ENCODE measurements at places on chromosomes 11 and 22.

- H3K4me1 ChIP-seq, result peaks cover 31% of the 10 kb centered on the region
- H3K27ac ChIP-seq, result no peak overlapping the region
- H3K36me3 ChIP-seq, result no peaks in the 10 kb centered on the region
- no peak for DNase-seq
- no peak overlapping the region for H3K4me3 ChIP-seq
Measured at GRCh38 chr11:12075822-12076821, 34.3 kb upstream of the MICAL2 start.

DNA sequence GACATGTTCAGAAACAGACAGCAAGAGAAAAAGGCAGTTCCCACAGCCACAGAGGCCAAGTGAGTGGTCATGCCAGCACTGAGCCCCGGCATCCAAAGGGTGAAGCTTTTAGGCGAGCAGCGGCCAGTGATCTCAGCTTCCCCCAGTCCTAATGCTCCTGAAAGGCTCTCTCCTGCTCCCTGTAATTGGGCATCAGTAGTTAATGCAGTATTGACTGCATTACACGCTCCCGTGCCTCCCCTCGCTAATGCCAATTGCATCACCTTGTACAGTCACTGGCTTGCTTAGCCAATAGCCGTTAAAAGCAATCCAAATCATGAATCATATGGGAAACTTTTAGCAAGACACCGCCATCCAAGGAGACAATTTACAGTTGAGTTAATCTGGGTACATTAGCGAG lies 4.9 kb downstream of the LMO1 start:
- DNase-seq, result peak; percentile 66
- H3K27ac ChIP-seq, result no peak overlapping the region
- H3K27me3 ChIP-seq, result no peaks in the 10 kb centered on the region
- H3K36me3 ChIP-seq, result no peaks in the 10 kb centered on the region
- H3K4me3 ChIP-seq, result no peak overlapping the region
- 0 out of 2 replicates have a peak, but pooled peaks cover 4% of the 10 kb centered on the region for H3K4me1 ChIP-seq

GRCh38 chr11:460331-461199 lies 10.5 kb downstream of the PTDSS2 start:
- H3K36me3 ChIP-seq, result no peaks in the 10 kb centered on the region
- peak; percentile 82 for DNase-seq
- H3K27ac ChIP-seq, result peak overlapping the region; percentile 9
- H3K4me1 ChIP-seq, result peaks cover 4% of the 10 kb centered on the region

DNA sequence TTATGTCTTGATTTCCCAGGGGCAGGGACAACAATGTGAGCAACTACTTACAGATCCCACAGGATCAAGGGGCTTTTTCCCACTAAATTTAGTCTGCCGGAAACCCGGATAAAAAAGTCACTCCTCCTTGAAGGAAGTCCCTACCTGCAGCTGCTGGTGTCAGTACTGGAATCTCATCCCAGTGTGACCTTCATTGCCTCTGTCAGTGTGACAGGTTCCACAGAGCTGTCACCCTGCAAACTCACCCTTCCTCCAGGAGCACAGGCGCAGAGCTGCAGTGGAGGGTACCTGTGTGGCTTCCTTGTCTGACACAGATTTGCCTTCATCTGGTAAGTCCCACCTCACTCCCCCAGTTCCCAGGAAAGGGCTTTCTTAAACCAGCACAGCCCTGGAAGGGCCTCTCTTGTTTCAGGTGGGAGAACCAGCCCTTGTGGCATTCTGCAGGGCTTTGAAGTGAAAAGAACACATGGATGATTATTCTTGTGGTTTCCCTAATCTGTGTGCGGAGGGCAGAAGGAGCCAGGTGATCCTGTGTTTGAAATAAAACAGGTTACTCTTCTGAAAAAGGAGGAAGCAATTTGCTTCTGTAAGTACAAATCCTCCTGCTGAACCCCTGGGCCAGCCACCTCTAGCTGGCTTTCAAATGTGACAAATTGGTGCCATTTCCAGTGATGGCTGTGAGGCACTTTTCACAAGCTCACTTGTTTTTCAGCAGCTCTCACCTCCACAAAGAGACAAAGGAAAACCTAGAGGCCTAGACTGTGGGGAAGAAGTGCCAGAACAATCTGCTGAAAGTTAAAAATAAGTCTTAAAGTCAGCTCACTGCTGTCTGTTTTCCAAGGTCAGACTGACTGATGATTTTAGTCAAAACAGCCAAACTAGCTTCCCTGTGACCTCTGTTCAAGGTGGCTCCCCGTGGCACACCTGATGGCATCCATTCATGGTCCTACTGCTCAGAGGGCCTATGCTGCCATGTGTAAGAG lies 9.2 kb upstream of the PRSS23 start:
- no peaks in the 10 kb centered on the region for H3K36me3 ChIP-seq
- H3K27ac ChIP-seq, result peak overlapping the region; percentile 31
- H3K4me1 ChIP-seq, result peaks cover 34% of the 10 kb centered on the region

- H3K27ac ChIP-seq, result no peak overlapping the region
- no peaks in the 10 kb centered on the region for H3K4me1 ChIP-seq
- H3K4me3 ChIP-seq, result no peak overlapping the region
- DNase-seq, result no peak
- no peaks in the 10 kb centered on the region for H3K27me3 ChIP-seq
- H3K36me3 ChIP-seq, result no peaks in the 10 kb centered on the region
Measured at GRCh38 chr11:65141896-65142494, 7.7 kb upstream of the SYVN1 start.

- H3K4me1 ChIP-seq, result peaks cover 19% of the 10 kb centered on the region
- H3K36me3 ChIP-seq, result no peaks in the 10 kb centered on the region
- no peak overlapping the region for H3K27ac ChIP-seq
- no peaks in the 10 kb centered on the region for H3K27me3 ChIP-seq
- H3K4me3 ChIP-seq, result no peak overlapping the region
- no peak for DNase-seq
Measured at GRCh38 chr11:112212710-112213109, 13.5 kb upstream of the PTS start.

DNA sequence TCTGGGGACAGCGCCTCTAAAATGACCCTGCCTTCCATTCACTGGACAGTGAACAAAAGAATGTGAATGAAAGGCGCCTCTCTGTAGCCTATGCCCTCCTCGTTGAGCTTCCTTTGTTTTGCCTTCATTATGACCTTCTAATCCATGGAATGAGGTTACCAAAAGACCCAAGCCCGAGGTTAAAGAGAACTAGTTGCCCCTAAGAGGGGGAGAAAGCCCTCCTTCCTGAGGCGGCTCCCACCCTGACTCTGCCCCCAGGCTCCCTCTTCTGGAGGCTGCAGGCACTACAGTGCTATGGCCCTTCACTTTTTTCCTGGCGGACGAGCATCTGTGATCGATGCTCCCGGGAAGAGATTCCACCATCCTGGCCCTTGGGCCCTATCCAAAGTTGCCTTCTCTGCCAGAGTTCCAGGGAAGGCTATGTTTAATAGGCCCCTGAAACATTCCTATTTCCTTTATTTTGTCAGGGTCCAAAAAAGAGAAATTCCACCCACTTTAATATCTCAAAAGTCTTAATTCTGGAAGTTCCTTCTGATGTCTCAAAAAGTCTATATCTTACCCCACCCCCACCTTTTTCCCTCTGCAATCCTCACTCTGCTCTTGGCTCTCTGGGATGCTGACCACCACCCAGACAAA lies 147.3 kb downstream of the FEZ1 start:
- H3K27ac ChIP-seq, result no peak overlapping the region
- H3K27me3 ChIP-seq, result 0 out of 2 replicates have a peak, but pooled peaks cover 4% of the 10 kb centered on the region
- peak; percentile 33 for DNase-seq
- no peaks in the 10 kb centered on the region for H3K4me1 ChIP-seq
- H3K36me3 ChIP-seq, result no peaks in the 10 kb centered on the region
